ENCODE measurements at places on chromosomes 2 and 18. TPM values are rescaled to one million over a fixed set of nuclear protein-coding genes. Genes with fewer than 3 reads are reported as not detected.
A peak's percentile ranks its signal among the peaks of the same experiment; 100 is the strongest.

- H3K36me3 ChIP-seq = no peaks in the 10 kb centered on the region
- H3K27ac ChIP-seq = no peak overlapping the region
- H3K27me3 ChIP-seq = peaks cover 6% of the 10 kb centered on the region
- no peaks in the 10 kb centered on the region for H3K4me1 ChIP-seq
These were observed 398.4 kb downstream of the METTL4 start for GRCh38 chr18:2172881-2173280.

DNA sequence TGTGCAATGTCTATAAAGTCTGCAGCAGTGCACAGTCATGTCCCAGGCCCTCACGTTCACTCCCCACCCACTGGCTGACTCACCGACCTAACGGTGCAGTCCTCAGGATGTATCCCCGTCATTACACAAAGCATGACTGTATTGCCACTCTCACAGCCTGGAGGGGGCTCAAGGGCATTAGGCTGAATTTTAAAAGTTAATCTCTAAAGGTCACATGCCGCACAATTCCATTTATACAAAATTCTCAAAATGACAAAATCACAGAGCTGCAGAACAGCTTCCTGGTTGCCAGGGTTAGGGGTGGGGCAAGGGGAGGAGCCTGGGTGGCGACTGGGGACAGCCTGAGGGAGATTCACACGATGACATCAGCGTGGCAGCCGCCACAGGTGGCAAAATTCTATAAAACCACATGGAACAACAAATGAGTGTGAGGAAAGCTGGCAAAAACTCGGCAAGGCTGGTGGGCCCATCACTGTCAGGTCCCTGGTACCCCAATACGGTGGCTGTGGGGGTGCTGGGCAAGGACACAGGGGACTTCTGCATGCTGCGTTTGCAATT is 97.6 kb downstream of the NDUFA10 start:
- H3K4me1 ChIP-seq = peaks cover 14% of the 10 kb centered on the region
- H3K4me3 ChIP-seq = peak overlapping the region; percentile 78
- H3K27ac ChIP-seq = peak overlapping the region; percentile 93
- peak; percentile 100 for ATAC-seq

- peaks cover 10% of the 10 kb centered on the region for H3K4me1 ChIP-seq
- no peak overlapping the region for H3K27ac ChIP-seq
- ATAC-seq = no peak
- peaks cover 7% of the 10 kb centered on the region for H3K36me3 ChIP-seq
These were observed 484.0 kb upstream of the ID2 start for GRCh38 chr2:8197825-8198224.

DNA sequence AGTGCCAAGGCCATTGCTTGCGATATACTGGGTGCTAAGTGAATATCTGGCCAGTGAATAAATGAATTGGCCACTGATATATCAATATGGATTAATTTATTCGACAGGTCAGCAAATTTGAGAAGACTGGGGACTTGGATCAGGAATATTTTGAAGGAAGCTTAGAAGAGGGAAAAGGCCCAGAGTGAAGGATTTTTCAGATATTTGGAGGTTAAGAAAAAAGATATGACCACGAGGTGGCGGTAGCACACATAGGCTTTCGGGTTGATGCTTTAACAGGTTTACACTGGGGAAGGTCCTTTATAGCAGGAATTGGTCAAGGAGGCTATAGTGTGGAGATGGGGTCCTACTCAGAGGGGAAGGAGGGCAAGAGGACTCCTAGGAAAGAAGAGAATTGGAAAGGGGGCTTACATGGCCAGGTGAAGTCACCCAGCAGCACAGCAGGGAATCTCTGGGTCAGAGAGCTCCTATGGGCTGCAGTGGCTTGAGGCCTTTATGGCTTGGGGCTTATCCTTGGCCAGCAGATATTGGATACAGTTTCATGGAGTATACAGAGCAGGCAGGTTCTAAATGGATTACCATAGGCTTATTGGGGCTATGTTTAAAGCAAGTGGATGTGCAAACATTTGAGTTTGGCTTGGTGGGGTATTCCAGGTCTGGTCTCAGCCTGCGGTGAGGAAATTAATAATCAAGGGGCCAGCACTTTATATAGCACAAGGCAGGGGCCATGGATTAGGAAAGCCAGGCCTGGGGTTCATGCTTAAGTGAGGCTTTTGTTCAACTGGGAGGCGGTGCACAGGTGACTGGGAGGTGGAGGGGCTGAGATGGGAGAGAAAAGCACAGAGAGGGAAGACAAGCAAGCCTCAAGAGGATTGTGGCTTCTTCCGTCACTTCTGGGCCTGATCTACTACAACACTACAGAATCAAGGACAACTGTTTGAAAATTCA is 9.7 kb downstream of the IL1RN start:
- peak; percentile 28 for ATAC-seq
- peaks cover 9% of the 10 kb centered on the region for H3K36me3 ChIP-seq
- peaks cover 18% of the 10 kb centered on the region for H3K4me1 ChIP-seq
- H3K27me3 ChIP-seq = no peaks in the 10 kb centered on the region
- peak overlapping the region; percentile 4 for H3K27ac ChIP-seq

DNA sequence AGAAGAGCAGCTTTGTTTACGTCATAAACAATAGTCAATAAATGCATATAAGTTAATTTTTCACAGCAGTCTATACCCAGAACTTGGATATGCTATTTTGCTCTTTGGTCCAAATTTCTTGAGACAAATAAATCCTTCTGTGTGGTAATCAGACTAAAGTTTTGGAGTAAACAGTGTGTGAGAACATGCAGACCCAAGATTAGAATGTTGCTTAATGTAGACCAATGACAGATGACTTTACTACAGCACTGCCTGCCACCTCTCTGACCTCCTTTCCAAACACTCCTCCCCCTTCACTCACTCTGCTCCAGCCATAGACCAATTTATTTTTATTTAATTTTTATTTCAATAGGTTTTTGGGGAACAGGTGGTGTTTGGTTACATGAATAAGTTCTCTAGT is 115.3 kb upstream of the TANK start:
- no peak overlapping the region for H3K4me3 ChIP-seq
- no peaks in the 10 kb centered on the region for H3K4me1 ChIP-seq
- no peaks in the 10 kb centered on the region for H3K36me3 ChIP-seq
- ATAC-seq = no peak
- H3K27ac ChIP-seq = no peak overlapping the region
- H3K27me3 ChIP-seq = peaks cover 17% of the 10 kb centered on the region

DNA sequence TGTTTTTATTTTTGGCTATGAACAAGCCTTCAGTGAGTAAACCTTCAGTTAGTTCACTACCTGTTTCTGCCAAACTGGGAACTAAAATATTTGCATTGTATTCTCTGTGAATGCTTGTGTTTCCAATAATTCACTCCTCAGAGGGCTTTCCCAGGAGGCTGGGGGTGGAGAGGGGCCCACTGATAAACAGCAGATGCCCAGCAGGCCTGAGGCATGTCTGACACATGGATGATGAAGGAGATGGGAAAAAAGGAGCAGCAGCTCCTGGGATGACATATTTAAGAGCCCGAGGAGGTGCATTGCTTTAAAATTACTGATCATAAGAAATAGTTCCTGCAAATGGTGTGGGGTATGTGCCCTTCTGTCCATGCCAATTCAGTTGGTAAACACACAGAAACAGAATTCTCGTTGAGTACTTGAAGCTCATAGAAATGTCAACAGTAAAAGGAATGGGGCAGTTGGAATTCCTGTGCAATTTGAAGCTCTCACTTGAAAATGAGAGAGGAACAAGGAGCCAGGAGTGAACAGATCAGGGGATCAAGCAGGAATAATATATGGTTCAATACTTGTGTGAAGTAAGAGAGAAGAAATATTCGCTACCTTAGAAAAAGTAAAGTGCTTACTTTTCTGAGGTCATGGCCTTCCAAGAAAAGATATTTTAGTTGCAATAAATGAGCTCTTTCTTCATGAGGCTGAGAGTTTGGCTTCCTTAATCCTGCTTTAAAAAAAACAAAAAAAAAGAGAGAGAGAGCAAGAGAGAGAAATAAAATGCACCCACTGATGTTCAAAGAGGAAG is 22.0 kb upstream of the HNMT start:
- no peak overlapping the region for H3K27ac ChIP-seq
- ATAC-seq = no peak
- no peaks in the 10 kb centered on the region for H3K4me1 ChIP-seq
- H3K4me3 ChIP-seq = no peak overlapping the region

DNA sequence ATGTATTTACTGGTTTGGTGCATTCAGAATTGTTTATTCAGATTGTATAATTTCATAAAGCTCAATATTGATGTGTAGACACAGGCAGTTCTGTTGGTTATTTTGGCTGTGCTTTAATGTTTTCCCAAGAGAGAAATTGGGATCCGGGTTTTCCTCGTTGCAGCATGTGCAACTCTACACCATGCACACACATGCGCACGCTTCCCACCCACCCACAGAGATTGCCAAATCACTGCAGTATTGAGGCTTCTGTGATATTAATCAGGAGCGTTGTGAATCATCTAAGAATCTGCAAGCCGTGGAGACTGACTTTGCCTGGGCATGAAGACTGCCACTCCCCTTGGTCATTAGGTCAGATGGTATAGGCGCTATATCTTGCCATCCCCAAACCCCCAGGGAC is 571.5 kb downstream of the SLC4A3 start:
- no peaks in the 10 kb centered on the region for H3K36me3 ChIP-seq
- no peak overlapping the region for H3K27ac ChIP-seq
- ATAC-seq = no peak
- no peak overlapping the region for H3K4me3 ChIP-seq

- no peak for ATAC-seq
- no peaks in the 10 kb centered on the region for H3K4me1 ChIP-seq
- peaks cover 4% of the 10 kb centered on the region for H3K27me3 ChIP-seq
- H3K36me3 ChIP-seq = no peaks in the 10 kb centered on the region
- no peak overlapping the region for H3K4me3 ChIP-seq
These were observed 109.2 kb upstream of the VRK2 start for GRCh38 chr2:57937456-57937855.

GRCh38 chr2:6970551-6970950 is 53.3 kb downstream of the RNF144A start:
- no peak for ATAC-seq
- peaks cover 30% of the 10 kb centered on the region for H3K36me3 ChIP-seq
- no peak overlapping the region for H3K4me3 ChIP-seq
- no peaks in the 10 kb centered on the region for H3K4me1 ChIP-seq

DNA sequence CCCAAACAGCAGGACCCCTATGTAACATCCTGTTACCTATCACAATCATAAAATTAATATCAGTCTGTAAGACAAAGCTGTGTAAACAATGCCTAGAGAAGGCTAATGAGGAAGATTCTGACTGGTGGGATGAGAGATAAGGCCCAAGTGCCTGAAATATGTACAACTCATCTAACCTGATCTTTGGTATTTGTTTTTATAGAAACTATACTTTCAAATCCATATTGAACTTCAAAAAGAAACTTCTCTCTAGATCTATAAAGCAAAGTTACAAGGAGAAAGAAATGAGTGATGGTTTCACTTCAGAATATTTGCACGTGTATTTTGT is 36.1 kb upstream of the ITGA4 start:
- H3K36me3 ChIP-seq = no peaks in the 10 kb centered on the region
- H3K4me1 ChIP-seq = peaks cover 6% of the 10 kb centered on the region
- H3K27me3 ChIP-seq = no peaks in the 10 kb centered on the region
- ATAC-seq = peak; percentile 54
- peak overlapping the region; percentile 52 for H3K4me3 ChIP-seq
- H3K27ac ChIP-seq = peak overlapping the region; percentile 72

- H3K4me1 ChIP-seq = no peaks in the 10 kb centered on the region
- H3K4me3 ChIP-seq = no peak overlapping the region
- ATAC-seq = peak; percentile 58
These were observed 43.5 kb upstream of the LAPTM4A start for GRCh38 chr2:20094955-20095354.

DNA sequence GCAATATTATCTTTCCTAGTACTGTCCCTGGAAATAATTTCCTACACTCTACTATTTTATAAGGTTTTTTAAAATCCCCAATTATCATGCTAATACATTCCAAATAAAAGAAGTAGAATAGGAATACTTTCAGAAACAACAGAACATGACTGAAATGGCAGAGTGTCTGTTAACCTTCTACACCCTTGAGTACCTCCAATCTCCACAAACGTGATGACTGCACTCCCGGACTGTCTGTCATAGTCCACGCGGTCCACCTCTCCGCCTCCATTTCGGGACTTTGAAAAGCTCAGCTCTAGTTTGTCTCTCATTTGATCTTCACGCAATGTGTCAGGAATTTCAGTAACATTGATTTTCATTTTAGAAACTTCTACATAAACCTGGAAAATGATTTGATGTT is 13.6 kb upstream of the RBM43 start:
- peaks cover 5% of the 10 kb centered on the region for H3K4me1 ChIP-seq
- H3K4me3 ChIP-seq = no peak overlapping the region
- H3K27me3 ChIP-seq = no peaks in the 10 kb centered on the region
- no peak overlapping the region for H3K27ac ChIP-seq
- ATAC-seq = no peak

DNA sequence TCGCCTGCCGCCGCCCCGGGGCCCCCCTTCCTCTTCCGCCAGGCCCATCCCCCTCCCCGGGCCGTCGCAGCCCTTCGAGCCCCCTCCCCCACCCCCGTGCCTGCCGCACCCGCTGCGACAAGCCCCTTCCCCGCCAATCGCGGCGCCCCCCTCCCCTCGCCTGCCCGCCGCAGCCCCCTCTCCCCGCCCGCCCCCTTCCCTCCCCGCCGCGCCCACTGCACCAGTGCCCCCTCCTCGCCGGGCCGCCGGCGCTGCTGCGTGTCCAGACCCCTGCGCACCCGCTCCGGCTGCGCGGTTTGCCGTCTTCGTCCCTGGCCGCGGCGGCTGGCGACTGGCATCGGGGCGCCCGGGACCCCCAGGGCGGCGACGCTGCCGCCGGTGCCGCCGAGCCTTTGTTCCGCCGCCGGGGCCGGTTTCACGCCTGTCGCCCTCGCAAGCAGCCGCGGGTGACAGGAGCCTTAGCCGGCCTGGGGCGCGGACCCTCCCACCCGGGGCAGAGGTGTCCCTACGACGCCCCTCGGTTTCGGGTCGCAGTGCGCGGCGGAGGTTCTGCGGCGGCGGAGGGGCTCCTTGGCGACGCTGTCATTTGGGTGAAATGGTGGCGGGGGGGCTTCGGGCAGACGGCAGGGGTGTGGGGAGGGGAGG is 18.1 kb downstream of the GPC1 start:
- H3K4me1 ChIP-seq = peaks cover 4% of the 10 kb centered on the region
- no peak overlapping the region for H3K27ac ChIP-seq
- no peak for ATAC-seq
- peak overlapping the region; percentile 32 for H3K4me3 ChIP-seq
- peaks cover 20% of the 10 kb centered on the region for H3K27me3 ChIP-seq

DNA sequence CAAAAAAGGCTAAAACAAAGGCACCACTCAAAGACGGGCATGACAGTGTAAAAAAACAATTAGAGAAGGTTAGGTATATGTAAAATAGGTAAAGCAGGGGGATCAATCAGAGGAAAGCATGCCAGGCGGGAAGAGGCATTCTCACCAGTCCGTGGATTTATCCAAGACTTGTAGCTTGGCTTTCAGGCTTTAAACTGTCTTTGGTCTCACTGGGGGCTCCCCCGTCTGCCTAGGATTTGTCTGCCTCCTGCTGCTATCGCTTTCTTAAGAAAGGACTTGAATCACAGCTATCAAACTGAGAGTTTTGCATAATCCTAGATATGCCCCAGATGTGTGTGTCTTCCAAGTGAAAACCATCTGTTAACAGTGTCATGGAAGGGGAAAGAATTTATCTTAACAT is 11.1 kb upstream of the GORASP2 start:
- no peak overlapping the region for H3K27ac ChIP-seq
- H3K4me1 ChIP-seq = no peaks in the 10 kb centered on the region
- ATAC-seq = no peak
- H3K27me3 ChIP-seq = no peaks in the 10 kb centered on the region
- H3K4me3 ChIP-seq = no peak overlapping the region

The ZAP70 gene
- 176 TPM for total RNA-seq

The GPR39 gene
- total RNA-seq = not detected

The LTBP1 gene
- total RNA-seq = 0.29 TPM

The ALPG gene
- total RNA-seq = not detected

The SLC38A11 gene
- not detected for total RNA-seq

Data from activated T-helper 17 cell treated with anti-CD3 and anti-CD28 coated beads, Interleukin-2, amount 50 U/mL, for 72 hours (primary cell).